ENCODE measurements at places on chromosomes 1 and 21. TPM values are rescaled to one million over a fixed set of nuclear protein-coding genes. Genes with fewer than 3 reads are reported as not detected.
A peak's percentile ranks its signal among the peaks of the same experiment; 100 is the strongest.

DNA sequence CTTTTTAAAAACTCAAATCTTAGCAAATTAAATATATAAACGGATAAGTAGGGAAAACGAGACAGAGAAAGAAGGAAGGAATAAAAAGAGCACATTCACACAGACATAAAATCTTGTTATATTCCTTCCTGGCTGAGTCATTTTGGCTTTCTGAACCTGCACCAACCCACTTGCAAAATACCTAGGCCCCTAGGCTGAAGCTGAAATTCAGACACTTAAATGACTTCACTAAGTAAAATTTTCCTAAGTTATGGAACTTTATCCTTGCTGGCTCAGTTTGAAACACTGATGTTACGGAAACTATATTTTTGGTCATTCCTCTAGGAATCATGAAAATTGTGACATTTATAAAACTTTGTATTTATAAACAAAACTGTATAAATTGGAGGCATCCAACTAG, 462.8 kb upstream of the NFIA start:
- no peaks in the 10 kb centered on the region for H3K36me3 ChIP-seq
- peaks cover 8% of the 10 kb centered on the region for H3K4me1 ChIP-seq
- DNase-seq, result no peak
- no peak overlapping the region for H3K4me3 ChIP-seq
- no peaks in the 10 kb centered on the region for H3K27me3 ChIP-seq

DNA sequence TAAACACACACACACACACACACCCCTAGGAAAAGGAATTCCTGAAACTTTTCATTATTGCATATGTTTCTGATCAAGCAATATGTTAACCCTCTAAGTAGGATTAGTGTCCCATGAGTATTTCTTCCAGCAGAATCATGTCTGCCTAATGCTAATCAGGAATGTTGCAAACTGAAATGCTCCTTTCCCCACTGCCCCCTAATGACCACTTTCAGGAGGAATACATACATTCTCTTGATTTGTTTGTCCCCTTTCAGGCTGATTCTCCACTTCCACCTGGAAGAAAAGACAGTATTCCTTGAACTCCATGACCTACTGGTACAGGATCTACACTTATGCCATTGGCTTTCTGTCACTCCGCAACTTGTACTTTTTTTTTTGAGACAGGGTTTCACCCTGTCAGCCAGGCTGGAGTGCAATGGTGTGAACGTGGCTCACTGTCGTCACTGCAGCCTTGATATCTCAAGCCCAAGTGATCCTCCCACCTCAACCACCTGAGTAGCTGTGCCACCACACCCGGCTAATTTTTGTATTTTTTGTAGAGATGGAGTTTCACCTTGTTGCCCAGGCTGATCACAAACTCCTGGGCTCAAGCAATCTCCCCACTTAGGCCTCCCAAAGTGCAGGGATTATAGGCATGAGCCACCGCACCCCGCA, 56.7 kb downstream of the LRIG2 start:
- no peaks in the 10 kb centered on the region for H3K4me1 ChIP-seq
- H3K27me3 ChIP-seq, result no peaks in the 10 kb centered on the region
- peaks cover 27% of the 10 kb centered on the region for H3K36me3 ChIP-seq
- H3K27ac ChIP-seq, result no peak overlapping the region
- DNase-seq, result no peak
- no peak overlapping the region for H3K4me3 ChIP-seq

DNA sequence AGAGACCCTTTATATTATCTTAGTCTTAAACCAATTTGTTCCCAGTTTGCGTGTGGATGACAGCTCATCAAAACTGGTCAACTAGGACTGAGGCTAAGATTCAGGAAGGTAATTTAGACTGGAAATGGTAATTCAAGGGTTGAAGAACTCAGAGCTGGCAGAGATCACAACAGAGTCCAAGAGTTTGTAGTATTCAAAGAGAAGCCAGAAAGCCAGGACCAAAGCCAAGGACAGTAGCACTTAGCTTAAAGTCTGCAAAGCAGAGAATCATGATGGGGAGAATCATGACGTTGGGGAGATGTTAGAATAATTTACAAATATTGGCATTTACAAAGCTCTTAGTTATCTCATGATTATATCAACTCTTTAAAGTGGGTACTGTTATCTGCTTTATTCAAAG, 32.6 kb downstream of the RNF11 start:
- H3K4me3 ChIP-seq, result no peak overlapping the region
- H3K27ac ChIP-seq, result no peak overlapping the region
- H3K4me1 ChIP-seq, result peaks cover 21% of the 10 kb centered on the region
- H3K27me3 ChIP-seq, result no peaks in the 10 kb centered on the region

- no peak overlapping the region for H3K4me3 ChIP-seq
- peak; percentile 72 for DNase-seq
- peaks cover 21% of the 10 kb centered on the region for H3K4me1 ChIP-seq
- H3K36me3 ChIP-seq, result no peaks in the 10 kb centered on the region
- H3K27me3 ChIP-seq, result no peaks in the 10 kb centered on the region
Measured at GRCh38 chr21:45300786-45301520, 13.3 kb upstream of the POFUT2 start.

DNA sequence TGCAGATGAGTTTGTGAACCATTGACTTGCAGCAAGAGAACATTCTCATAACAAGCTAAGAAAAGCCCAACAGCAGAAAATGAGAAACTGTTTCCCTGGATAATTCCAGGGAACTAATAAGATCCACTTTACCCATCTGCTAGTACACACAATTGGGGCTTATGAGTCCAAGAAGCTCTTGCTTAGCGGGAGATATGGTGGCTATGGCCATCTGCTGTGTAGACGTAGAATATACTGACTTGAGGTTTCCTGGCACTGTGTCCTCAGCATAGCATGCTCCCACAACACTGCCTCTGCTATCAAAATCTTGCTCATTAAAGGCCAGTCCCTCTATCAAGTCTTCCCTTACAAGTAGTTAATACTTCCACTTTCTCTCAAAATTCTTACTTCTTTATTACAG, 6.8 kb upstream of the RXRG start:
- H3K27me3 ChIP-seq, result peaks cover 9% of the 10 kb centered on the region
- H3K36me3 ChIP-seq, result no peaks in the 10 kb centered on the region
- H3K27ac ChIP-seq, result no peak overlapping the region
- H3K4me1 ChIP-seq, result no peaks in the 10 kb centered on the region

DNA sequence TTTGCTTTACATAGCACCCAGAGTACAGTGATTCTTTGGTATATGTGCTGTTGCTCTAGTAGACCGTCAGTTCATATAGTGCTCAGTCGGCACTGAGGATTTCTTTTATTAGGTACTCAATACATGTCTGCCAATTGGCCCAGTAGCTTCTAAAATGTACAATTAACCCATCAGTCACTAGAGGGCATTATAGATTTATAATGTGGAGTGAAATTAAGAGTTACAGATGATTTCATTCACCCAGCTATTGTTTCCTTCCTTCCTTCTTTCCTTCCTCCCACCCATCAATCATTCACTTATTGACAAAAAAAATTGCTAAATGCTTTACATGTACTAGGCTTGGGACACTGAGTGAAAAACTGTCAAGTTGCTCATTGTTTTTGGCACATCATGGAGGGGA, 263.6 kb upstream of the USP24 start:
- H3K27ac ChIP-seq, result no peak overlapping the region
- H3K36me3 ChIP-seq, result no peaks in the 10 kb centered on the region
- H3K4me3 ChIP-seq, result no peak overlapping the region

- peaks cover 18% of the 10 kb centered on the region for H3K4me1 ChIP-seq
- no peaks in the 10 kb centered on the region for H3K36me3 ChIP-seq
- peak overlapping the region; percentile 81 for H3K27ac ChIP-seq
- no peaks in the 10 kb centered on the region for H3K27me3 ChIP-seq
- H3K4me3 ChIP-seq, result peak overlapping the region; percentile 78
- no peak for DNase-seq
Measured at GRCh38 chr1:178725466-178726086, 532 bp downstream of the RALGPS2 start.

DNA sequence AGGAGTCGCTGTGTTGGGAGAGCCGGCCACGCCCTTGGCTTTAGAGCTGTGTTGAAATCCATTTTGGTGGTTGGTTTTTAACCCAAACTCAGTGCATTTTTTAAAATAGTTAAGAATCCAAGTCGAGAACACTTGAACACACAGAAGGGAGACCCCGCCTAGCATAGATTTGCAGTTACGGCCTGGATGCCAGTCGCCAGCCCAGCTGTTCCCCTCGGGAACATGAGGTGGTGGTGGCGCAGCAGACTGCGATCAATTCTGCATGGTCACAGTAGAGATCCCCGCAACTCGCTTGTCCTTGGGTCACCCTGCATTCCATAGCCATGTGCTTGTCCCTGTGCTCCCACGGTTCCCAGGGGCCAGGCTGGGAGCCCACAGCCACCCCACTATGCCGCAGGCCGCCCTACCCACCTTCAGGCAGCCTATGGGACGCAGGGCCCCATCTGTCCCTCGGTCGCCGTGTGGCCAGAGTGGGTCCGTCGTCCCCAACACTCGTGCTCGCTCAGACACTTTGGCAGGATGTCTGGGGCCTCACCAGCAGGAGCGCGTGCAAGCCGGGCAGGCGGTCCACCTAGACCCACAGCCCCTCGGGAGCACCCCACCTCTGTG, 4.7 kb downstream of the C1orf35 start:
- no peaks in the 10 kb centered on the region for H3K27me3 ChIP-seq
- no peak overlapping the region for H3K4me3 ChIP-seq
- H3K36me3 ChIP-seq, result peaks cover 38% of the 10 kb centered on the region
- DNase-seq, result peak; percentile 72
- H3K27ac ChIP-seq, result no peak overlapping the region

- H3K4me1 ChIP-seq, result peaks cover 83% of the 10 kb centered on the region
- DNase-seq, result no peak
- peak overlapping the region; percentile 81 for H3K4me3 ChIP-seq
Measured at GRCh38 chr1:37477946-37478345, 3.6 kb downstream of the ZC3H12A start.

- H3K27me3 ChIP-seq, result no peaks in the 10 kb centered on the region
- no peaks in the 10 kb centered on the region for H3K4me1 ChIP-seq
- no peak overlapping the region for H3K27ac ChIP-seq
Measured at GRCh38 chr1:224160171-224160682, 22.8 kb upstream of the DEGS1 start.

The NUP210L gene
- total RNA-seq, result not detected

The OR10R2 gene
- total RNA-seq, result not detected

The S100A7 gene
- 12.7 TPM for total RNA-seq

The IL10RB gene
- 23.4 TPM for total RNA-seq

The NBPF15 gene
- 14.1 TPM for total RNA-seq

Measured in suprapubic skin (tissue), 4 donors.